ENCODE measurements at places on chromosomes 7 and 10.

DNA sequence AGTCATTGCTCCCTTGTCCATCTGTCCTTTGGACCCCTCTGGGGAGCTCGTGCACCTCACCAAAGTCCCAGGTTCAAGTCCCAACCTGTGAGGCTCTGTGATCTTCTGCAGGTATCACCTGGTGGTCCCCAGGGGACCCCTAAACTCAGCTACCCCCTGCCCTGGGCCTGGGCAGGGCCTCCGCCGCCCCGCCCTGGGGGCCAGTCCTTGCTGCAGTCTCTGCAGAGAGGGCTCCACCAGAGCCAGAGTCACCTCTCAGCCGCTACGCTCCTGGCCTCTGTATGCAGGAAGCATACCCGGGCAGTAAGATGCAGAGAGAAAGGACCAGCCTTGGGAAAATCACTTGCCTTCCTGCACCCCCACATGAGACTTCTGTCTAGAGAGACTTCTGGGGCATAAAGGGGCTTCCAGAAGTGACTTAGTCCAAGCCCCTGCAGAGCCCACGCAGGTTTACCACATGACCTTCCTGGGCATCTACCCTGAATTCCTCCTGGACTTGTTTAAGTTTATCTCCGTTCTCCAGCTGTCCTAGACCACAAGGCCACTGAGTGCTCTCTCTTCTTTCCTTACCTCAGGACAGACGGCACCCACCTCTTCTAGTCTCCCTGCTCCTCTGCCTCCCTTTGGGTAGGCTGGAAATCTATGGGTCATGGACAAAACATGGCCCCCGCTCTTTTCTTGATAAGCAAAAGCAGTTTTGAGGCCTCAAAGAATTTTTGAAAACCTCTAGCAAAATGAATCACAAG lies 21.2 kb downstream of the CALML5 start:
- DNase-seq, result no peak

- no peak for DNase-seq
Observed at GRCh38 chr10:128018691-128019090, 107.5 kb downstream of the MKI67 start.

GRCh38 chr7:104206841-104207240 lies 972 bp downstream of the ORC5 start:
- no peak for DNase-seq

DNA sequence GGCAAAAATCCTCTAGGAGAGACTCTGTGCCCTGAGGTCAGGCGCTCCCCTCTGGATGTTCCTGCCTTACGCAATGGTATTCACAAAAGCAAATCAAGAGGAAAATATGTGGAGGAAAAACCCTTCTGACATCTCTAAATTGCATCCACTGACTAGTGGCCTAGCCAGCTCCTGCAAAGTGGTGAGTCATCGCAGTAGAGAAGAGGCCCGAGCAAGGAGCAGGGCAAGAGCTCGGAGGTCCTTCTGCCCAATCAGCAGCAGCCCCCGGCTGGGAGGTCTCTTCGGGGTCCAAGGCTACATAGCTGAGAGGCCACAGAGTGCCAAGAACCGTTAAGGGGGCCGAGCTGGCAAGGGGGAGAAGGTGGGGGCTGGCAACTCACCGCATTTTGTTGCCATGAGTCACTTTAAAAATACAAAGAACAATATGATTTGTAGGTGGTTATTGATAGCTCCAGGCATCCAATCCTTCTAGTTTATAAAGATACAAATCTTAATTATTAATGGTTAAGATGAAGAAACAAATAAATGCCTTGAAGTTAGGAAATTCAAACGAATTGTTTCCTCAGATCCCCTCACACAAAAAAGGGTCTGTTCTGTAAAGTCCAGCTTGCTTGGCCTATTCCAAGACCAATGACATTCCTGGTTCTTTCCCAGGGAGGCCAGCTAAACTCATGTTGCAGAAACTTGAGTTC lies 161.6 kb downstream of the PKD1L1 start:
- no peak for DNase-seq

DNA sequence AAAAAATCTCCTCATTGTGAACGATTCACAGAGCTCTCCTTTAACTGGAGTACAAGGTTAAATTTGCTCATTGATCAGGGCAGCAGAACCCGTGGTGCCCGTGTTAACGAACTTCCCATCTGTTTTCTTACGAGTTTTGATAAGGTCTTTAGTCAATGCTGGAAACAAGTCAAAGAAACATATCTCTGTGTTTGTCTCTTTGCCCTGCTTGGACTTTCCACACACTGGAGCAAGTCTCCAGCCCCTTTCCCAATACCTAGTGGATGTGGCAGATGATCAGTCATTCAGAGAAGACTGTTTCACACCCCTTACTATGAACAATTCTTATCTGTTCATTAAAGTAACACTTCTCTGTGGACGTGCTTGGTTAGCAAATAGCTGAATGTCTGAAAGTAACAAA lies 121.3 kb downstream of the ARID5B start:
- no peak for DNase-seq

GRCh38 chr10:30007406-30007805 lies 52.0 kb downstream of the JCAD start:
- DNase-seq, result no peak

All from NCI-H2107 (cell line).